Esophagus muscularis mucosa (tissue), 4 donors: ENCODE measurements at places on chromosomes 3 and 15. TPM values are rescaled to one million over a fixed set of nuclear protein-coding genes. Genes with fewer than 3 reads are reported as not detected.

- no peak for DNase-seq
- no peak overlapping the region for H3K4me3 ChIP-seq
- H3K36me3 ChIP-seq = no peaks in the 10 kb centered on the region
- H3K27ac ChIP-seq = peak overlapping the region; percentile 68
Observed at GRCh38 chr3:152322756-152323155, 54.0 kb downstream of the MBNL1 start.

- H3K27ac ChIP-seq = no peak overlapping the region
- DNase-seq = no peak
- peaks cover 25% of the 10 kb centered on the region for H3K4me1 ChIP-seq
- no peaks in the 10 kb centered on the region for H3K36me3 ChIP-seq
- H3K27me3 ChIP-seq = no peaks in the 10 kb centered on the region
- H3K4me3 ChIP-seq = no peak overlapping the region
Observed at GRCh38 chr3:90011131-90011530, 903.7 kb downstream of the EPHA3 start.

GRCh38 chr3:194296454-194297263 lies 54.5 kb downstream of the CPN2 start:
- H3K27me3 ChIP-seq = no peaks in the 10 kb centered on the region
- no peak for DNase-seq
- H3K4me3 ChIP-seq = peak overlapping the region; percentile 33
- H3K27ac ChIP-seq = peak overlapping the region; percentile 62
- peaks cover 13% of the 10 kb centered on the region for H3K4me1 ChIP-seq

DNA sequence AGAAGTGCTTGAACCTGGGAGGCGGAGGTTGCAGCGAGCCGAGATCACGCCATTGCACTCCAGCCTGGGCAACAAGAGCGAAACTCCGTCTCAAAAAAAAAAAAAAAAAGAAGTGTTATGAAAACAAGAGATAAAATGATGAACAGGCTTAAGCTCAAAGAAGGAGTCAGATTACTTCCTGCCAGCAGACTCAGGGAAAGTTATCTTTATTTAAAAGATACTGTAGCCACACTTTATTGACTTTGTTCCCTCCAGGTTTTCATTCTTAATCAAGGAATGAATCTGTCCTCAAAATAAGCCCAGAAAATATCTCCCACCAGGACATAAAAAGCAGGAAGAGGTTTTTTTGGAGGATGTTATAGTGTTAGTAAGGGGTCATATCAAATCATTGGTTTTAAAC lies 176.5 kb upstream of the KCNMB2 start:
- H3K36me3 ChIP-seq = no peaks in the 10 kb centered on the region
- no peak overlapping the region for H3K4me3 ChIP-seq
- no peak overlapping the region for H3K27ac ChIP-seq
- H3K4me1 ChIP-seq = peaks cover 7% of the 10 kb centered on the region

DNA sequence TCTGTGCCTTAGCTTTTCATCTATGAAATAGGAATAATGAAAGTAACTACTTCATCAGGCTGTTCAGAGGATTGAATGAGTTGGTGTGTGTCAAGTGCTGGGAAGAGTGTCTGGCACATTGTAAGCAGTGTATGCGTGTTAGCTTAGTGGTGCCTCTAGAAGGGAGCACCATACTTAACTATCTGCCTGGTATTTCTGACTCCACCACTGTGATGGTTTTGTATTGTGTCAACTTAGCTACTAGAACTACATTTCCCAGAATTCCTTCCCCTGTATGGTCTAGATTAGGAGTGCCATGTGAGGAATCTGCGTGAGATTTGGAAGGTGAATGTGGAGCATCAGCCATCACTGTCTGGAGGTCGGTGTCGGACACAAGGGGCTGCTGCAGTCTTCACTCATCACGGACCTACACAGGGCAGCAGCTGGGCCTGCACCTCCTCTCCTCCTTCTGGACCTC lies 115.4 kb upstream of the GALNT15 start:
- no peak overlapping the region for H3K4me3 ChIP-seq
- H3K4me1 ChIP-seq = peaks cover 69% of the 10 kb centered on the region
- no peak for DNase-seq

- H3K36me3 ChIP-seq = no peaks in the 10 kb centered on the region
- peaks cover 18% of the 10 kb centered on the region for H3K4me1 ChIP-seq
- no peak overlapping the region for H3K4me3 ChIP-seq
- H3K27me3 ChIP-seq = no peaks in the 10 kb centered on the region
- DNase-seq = no peak
Observed at GRCh38 chr15:47577000-47577399, 140.3 kb upstream of the SEMA6D start.

DNA sequence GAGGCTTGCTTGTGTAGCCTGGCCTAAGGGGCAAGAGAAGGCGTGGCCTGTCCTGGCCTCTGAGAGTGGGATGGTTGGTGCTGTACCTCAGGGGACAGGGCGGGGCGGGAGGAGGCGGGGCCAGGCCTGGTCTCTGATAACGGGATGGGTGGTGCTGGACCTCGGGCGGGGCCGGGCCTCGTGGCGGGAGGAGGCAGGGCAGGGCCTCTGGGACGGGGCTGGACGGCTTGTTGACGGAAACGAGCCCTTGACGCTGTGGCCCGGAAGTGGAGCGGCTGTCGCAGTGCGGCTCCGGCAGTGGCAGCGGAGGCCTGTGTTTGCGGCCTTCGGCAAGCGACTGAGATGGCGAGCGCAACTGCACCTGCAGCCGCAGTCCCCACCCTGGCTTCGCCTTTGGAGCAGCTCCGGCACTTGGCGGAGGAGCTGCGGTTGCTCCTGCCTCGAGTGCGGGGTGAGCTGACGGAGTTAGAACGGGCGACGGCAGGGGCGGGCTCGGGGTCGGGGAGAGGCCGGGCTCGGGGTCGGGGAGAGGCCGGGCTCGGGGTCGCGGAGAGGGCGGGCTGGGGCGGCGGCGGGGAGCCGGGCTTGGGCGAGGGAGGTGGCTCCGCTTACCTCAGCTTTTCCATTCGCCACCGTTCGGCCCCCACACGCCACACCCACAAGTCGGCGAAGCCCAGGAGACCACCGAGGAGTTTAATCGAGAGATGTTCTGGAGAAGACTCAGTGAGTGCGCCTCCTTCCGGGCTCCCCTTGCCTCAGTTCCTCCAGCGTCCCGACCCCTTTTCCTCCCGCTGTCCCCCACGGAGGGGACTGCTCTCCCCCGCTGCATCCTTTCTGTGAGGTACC lies at the start of gene CCNDBP1:
Gene CCNDBP1 (plus strand): TSS at position 247 of the 846 bp plus-strand sequence. CDS start 96 bp downstream, at position 343.
- peak within 1 kb of the TSS; percentile 83 for H3K27ac ChIP-seq
- peak; percentile 97 for DNase-seq
- H3K36me3 ChIP-seq = no peaks in the 10 kb centered on the region
- H3K4me3 ChIP-seq = peak within 1 kb of the TSS; percentile 76

- peaks cover 4% of the 10 kb centered on the region for H3K4me1 ChIP-seq
- no peak for DNase-seq
- H3K27me3 ChIP-seq = no peaks in the 10 kb centered on the region
- no peaks in the 10 kb centered on the region for H3K36me3 ChIP-seq
Observed at GRCh38 chr3:69612791-69613190, 126.5 kb upstream of the MITF start.

- H3K36me3 ChIP-seq = peaks cover 93% of the 10 kb centered on the region
- DNase-seq = no peak
- H3K27me3 ChIP-seq = no peaks in the 10 kb centered on the region
- H3K27ac ChIP-seq = no peak overlapping the region
- H3K4me1 ChIP-seq = peaks cover 12% of the 10 kb centered on the region
- no peak overlapping the region for H3K4me3 ChIP-seq
Observed at GRCh38 chr15:59157840-59158700, 48.6 kb upstream of the LDHAL6B start.

GRCh38 chr15:29568840-29569532 lies 253.3 kb downstream of the TJP1 start:
- DNase-seq = peak; percentile 62
- H3K4me1 ChIP-seq = peaks cover 23% of the 10 kb centered on the region
- no peak overlapping the region for H3K4me3 ChIP-seq
- no peak overlapping the region for H3K27ac ChIP-seq

BFSP2 gene
- not detected for total RNA-seq

MAP1A gene
- 32.4 TPM for total RNA-seq

PPARG gene
- 10.6 TPM for total RNA-seq

KCNMB3 gene
- 3.3 TPM for total RNA-seq

LSG1 gene
- total RNA-seq = 32.7 TPM
